ENCODE measurements at places on chromosomes 7 and 10. TPM values are rescaled to one million over a fixed set of nuclear protein-coding genes. Genes with fewer than 3 reads are reported as not detected.
A peak's percentile ranks its signal among the peaks of the same experiment; 100 is the strongest.

DNA sequence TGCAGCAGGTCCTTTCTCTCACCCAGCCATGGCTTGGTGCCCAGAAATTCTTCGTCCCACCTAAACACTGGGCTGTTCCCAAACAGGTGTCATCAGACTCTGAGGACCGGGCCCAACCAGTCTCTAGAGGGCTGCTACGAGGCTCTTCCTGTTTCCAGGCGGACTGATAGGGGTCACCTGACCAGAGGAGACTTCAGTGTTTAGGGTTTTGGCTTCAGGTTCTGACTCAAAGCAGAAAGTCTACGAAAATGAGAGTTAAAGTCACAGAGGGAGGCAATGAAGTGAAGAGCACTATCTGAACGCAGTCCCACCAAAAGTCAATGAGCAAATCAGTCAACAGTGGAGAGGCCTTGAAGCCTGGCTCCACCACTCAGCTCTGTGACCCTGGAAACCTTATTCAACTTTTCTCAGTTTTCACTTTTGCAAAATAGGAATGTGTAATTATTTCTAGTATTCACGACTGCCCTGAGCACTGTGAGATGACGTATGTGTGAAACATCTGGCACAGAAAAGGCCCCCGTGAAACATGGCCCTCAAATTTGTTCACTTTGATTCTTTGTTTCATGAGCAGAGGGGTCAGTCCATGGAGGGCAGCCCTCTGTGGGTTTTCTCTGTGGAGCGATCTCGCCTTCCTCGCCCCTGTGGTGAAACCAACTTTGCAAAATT lies 189.9 kb upstream of the PDE1C start:
- DNase-seq: no peak

The SHLD2 gene
- polyA plus RNA-seq: 25.9 TPM

The LEP gene
- not detected for polyA plus RNA-seq

The ATRNL1 gene
- polyA plus RNA-seq: 2.4 TPM

GRCh38 chr7:138753610-138754009 lies 44.2 kb upstream of the TMEM213 start:
- DNase-seq: peak; percentile 13

GRCh38 chr10:94264085-94264484 lies 98.7 kb downstream of the NOC3L start:
- no peak for DNase-seq

Measured in kidney (tissue), 22 donors.